Cerebellum (tissue), 4 donors: ENCODE measurements at places on chromosomes 3 and 15. TPM values are rescaled to one million over a fixed set of nuclear protein-coding genes. Genes with fewer than 3 reads are reported as not detected.

- DNase-seq = no peak
These were observed 313.5 kb downstream of the PYDC2 start for GRCh38 chr3:191774485-191774884.

DNA sequence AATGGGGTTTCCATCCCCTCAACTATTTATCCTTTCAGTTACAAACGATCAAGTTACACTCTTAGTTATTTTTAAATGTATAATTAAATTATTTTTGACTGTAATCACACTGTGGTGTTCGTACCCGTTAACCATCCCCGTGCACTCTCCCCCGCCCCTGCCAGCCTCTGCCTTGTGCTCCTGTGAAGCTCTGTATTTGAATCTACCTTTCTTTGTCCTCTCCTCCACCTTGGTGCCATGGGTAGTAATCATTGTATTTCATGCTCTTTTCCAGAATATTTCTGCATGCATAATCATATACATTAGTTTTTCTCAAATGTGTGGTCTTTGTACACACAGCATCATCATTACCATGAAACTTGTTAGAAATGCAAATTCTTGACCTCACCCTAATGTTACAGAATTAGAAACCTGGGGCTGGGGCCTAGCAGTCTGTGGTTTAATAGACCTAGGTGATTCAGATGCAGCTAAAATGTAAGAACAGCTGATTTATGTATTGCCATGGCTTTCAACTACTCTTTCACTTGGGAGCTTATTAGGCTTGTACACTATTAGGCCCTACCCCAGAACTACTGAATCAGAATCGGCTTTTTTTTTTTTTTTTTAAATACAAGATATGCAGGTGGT, 91.5 kb downstream of the STT3B start:
- DNase-seq = no peak

GRCh38 chr15:96125721-96126415, 204.6 kb upstream of the NR2F2 start:
- no peak for DNase-seq

DNA sequence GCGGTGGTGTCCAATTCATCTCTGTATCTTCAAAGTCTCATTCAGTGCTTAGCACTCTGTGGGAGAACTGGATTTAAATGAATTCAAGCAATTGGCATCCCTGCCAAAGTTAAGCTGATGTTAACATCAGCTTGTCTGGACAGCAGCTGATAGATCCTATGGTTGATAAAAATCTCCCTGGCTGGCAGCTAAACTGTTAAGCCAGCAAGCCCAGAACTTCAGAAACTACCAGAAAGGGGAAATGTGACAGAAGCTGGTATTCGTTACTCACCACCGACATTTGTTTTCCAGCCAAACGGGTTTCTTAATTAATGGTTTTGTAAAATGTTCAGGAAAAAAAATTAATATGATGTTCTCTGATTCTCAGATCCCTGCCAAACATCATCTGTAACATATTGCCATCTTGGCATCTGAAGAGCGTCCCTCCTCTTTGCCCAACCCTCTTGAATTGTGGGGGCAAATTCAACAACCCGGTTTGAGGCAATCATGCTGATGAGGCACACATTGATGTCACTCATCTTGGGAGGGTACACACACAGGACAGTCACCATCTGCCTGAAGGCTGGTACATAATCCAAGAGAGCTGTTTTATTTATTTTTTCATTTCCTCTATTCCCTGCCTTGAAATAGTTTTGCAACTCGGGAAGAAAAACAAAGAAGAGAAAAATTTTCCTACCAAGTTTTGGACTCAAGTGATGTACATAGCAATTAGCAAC, 76.3 kb upstream of the ABHD17C start:
- no peak for DNase-seq

GRCh38 chr15:49278751-49279150, 108.7 kb downstream of the GALK2 start:
- DNase-seq = no peak

The BOC gene
- 88.6 TPM for total RNA-seq

The RASL12 gene
- total RNA-seq = 5.5 TPM

The SLC28A1 gene
- total RNA-seq = not detected

The TMEM202 gene
- not detected for total RNA-seq
